Dermis microvascular lymphatic vessel endothelial cell (primary cell): ENCODE measurements at places on chromosomes 11 and 22.

- no peak for DNase-seq
Observed at GRCh38 chr11:113473983-113474361, 1.2 kb downstream of the DRD2 start.

DNA sequence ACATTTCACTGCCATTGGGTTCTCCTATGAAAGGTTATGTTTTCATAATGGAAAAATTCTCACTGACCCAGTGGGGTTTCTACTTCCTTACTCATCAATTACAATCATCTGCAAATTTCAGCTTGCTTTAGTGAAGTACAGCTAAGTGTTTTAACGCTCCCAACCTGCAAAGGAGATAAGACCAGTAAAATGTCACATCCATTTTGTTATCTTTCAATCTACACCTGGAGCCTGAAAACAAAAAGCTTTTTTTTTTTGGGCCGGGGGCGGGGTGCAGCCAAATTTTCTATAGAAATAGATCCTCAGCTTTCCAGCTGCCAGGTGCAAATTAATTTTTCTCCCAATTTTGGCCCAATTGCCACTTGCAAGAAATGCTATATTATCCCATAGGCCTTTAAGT lies 40.6 kb downstream of the CADM1 start:
- no peak for DNase-seq

DNA sequence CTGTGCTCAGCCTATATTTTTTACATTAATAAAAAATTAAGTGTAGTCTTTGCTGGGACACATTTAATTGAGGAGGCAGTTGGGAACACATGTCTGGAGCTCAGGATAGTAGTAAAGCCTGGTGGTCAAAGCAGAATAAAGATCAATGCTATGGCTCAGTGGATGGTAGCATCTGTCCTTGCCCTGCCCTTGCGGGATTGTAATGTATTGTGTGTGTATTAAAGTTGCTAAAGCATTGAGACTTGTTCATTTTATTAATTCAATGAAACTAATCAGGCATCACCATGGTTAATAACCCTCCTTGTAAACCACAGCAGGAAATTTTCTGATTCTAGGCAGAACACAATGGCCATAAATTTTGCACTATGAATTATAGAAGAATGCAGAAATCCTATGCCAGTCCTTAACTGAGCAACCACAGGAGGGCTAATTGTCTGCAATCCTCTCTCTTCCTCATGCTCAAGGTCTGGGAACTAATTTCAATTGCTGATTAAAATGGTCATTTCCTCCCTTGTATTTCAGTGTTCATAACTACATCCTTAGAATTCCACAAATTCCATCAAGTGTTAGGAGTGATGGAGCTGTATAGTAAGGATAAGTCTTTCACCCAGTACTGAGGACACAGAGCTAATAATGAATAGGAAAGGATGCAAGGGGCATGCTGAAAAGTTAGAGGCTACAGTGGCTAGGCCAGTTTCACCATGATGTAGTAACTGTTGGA lies 403.2 kb upstream of the DDI1 start:
- peak; percentile 54 for DNase-seq

- no peak for DNase-seq
Observed at GRCh38 chr11:102361086-102362031, 14.3 kb downstream of the BIRC2 start.

DNA sequence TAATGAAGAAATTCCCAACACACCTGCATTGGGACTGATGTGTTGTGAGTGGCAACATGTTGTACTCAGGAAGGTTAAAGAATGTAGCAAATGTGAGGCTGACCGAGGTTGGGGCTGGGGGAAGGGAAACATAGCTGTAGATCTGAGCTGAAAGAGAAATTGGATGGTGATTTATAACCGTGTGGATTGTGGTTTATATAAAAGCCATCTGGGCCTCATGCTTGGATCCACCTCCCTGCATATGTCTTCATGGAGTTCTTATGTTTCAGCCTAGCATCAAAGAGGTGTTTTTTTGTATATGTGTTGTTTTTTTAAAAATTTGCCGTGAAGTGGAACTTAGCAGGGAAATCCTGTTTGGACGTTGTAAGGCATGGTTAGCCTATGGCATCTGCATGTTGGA lies 141.3 kb downstream of the NAV2 start:
- DNase-seq: no peak

- no peak for DNase-seq
Observed at GRCh38 chr11:116046127-116046526, 541.9 kb upstream of the CADM1 start.

- DNase-seq: peak; percentile 60
Observed at GRCh38 chr11:59755701-59756557, 753 bp downstream of the STX3 start.

DNA sequence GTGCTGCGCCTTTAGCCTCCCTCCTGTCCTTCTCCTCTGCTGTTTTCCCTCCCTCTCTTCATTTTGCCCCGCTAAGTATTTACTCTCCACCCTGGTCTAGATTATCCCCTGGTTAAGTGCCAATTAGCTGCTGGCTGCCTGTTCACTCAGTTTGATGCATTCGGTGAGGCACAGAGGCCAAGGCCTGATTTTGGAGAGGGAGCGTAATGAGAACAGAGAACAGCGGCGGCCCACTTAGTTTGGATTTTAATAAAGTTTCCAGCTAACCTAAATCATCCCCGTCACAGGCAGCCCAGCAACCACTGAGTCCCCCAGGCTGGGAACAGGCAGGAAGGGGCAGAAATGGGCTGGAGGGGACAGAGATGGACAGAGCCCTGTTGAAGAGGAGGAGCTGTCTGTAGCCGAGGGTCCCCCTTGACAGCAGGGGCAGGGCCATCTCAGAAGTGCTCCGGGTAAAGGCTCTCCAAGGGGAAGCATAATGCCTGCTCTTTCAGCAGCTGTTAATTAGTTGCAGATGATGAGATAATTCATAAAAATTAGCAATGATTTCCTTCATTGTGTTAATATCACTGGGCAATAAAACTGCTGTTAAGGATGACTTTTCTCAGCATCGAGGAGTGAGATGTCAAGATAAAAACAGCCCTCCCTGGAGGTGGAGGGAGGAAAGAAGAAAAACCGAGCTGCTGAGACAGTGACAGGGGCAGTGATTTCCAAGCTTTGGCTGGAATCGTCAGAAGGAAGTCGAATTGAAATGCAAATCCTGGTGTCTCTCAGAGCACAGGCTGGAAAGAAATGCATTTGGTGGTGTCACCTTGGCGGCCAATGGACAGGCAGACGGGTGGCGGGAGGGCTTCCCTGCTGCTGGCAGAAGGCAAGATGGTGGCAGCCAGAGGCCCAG lies 170.1 kb downstream of the GRIK4 start:
- no peak for DNase-seq

DNA sequence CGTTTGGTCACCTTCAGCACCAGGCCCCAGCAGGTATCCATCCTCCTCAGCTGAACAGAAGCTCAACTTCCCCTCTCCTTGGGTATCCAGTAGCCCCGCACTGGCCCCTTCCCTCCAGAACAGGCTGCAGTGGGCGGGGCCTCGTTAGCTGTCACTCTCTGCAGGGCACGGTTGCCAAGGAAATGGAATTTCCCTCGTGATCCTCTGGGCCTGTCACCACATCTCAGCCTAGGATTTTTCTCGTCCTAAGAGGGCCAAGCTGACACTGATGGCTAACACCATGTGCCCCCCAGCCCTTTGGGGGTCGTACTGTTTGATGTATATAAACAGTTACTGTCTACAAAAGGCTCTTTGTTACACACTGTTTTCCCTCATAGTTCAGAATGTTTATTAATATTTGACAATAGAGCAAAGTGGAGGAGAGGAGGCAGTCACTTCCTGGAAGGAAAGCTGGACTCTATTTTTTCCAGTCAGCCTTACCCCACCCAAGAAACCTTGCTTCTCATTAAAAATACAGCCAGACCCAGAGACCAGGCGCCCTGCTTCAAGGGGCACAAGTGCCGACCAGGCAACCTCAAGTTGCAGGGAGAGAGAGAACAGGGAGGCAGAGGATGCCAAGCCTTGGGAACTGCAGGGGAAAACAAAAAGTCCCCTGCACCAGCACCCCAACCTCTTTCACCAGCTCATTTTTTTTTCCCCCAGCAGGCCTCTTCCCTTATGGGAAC lies 44.5 kb downstream of the FEZ1 start:
- peak; percentile 52 for DNase-seq

DNA sequence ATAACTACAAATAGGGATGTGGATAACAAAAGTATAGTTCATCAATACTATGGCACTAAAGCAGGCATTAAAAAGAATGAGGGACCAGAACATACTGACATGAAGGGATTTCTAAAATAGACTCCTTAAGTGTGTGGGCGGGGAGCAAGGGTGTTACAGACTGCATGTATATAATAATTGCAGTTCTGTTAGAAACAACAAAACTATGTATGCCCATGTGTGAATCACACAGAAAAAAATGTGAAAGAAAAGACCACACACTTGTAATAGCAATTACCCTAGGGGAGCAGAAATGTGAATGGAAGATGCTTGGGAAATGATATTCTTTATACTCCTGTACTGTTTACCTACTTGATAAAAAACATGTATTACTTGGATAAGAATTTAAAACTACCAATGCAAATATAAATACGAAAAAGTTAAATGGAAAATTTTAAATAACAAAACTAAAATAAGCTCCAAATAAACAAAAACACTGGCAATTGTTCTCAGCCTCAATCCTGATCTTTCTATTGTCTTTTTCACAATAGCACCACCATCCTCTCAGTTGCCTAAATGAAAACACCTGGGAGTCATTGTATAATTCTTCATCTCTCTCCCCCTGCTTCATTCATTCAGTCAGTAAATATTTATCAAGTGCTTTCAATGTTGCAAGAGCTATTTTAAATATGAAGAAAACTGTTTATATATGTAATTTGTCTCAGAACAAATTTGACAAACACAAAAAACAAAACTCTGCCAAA lies 129.8 kb downstream of the FCHSD2 start:
- peak; percentile 21 for DNase-seq

GRCh38 chr11:86692317-86692716 lies 19.9 kb upstream of the ME3 start:
- no peak for DNase-seq

GRCh38 chr11:69298267-69299022 lies 4.5 kb downstream of the MYEOV start:
- DNase-seq: peak; percentile 64

DNA sequence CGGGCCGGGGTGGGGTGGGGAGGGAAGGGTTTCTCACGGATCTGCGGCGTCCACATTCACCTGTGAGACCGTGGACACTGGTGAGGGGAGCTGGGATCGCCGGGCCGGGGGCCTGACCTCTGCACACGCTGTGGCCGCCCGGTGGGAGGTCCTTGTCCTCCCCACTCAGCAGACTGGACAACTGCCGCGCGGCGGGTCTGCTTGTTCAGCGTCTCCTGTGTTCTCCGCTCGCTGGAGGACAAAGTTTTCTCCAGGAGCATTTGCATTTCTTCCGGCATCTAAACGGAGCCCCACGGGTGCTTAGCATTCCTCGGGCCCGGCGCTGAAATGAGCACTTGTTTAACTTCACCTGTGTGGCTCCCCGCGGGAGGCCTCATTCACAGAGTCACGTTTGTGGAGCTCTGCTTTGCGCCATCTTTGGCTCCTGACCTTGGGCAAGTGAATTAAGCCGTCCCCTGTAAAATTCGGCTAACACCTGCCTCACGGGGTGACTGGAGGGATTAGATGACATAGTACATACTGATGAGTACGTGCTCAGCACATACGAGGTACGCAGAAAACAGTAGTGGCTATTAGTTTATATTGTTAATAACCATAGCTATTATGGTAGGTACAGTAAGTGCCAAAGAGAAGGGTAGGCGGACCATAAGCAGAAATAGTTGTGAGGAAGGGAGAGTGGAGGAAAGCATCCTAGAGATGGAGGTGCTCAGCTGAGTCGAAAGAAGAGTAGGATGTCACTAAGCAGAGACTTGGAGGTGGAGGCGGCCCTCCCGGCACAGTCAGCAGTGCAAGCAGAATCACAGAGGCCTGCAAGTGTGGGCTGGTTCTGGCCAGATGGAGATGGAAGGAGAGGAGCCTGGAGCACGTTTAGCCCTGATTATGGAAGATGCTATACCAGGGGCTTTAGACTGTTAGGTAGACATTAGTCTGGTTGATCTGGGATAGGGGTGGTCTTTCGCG lies 885 bp downstream of the TRMU start:
- no peak for DNase-seq

- DNase-seq: no peak
Observed at GRCh38 chr11:105910095-105910715, 111.8 kb downstream of the MSANTD4 start.

GRCh38 chr11:68020575-68020974 lies 9.9 kb upstream of the NDUFS8 start:
- peak; percentile 42 for DNase-seq

DNA sequence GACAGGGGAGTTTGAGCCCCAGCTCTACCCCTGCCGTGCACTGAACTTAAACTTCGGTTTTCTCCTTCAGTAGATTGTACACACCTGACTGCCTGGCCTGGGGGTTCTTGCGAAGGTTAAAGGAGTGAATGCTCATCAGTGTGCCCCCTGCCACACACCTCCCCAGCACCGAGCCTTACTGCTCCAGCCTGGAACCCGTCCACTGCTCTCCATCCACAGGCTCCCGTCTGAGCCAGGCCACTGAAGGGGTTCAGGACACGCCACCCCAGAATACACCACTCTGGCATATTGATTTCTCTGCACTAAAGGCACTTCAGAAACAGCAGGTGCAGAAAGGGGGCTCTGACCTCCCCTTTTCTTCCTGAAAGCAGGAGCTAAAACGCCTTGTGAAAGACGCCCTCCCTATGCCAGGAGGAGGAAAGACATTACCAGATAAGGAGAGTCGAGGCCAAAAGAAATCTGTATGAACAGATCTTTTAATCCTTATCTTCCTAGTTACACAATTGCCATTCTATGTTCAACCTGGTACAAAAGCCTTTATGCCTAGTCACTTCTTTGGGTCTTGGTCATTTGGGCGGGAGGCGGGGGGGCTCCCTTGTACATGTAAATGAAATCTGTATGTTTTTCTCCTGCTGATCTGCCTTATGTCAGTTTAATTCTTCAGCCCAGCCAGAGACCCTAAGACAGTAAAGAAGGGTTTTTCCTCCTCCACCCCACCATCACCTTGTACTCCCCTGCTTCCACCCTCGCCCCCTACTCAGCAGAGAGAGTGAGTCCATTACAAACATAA lies 1.9 kb upstream of the SSTR3 start:
- no peak for DNase-seq

DNA sequence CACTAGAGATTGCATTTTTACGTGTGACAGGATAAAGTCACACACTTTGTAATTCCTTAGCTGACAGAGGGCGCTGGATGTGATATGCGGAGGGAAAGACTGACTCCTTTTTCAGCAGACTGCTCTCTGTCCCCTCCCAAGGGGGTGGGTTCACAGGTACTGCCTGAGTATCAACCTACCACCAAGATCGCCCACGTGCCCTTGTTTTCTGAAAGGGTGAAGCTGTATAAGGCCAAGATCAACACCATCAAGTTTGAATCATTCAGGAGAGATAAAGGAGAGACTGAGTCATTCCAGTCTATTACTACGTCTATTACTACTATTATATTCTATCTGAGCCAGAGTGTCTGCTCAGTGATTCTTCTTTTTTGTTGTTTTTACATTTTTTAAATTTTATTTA lies 30.7 kb downstream of the BUD13 start:
- DNase-seq: peak; percentile 69
